ENCODE measurements at places on chromosomes 1 and 21.

DNA sequence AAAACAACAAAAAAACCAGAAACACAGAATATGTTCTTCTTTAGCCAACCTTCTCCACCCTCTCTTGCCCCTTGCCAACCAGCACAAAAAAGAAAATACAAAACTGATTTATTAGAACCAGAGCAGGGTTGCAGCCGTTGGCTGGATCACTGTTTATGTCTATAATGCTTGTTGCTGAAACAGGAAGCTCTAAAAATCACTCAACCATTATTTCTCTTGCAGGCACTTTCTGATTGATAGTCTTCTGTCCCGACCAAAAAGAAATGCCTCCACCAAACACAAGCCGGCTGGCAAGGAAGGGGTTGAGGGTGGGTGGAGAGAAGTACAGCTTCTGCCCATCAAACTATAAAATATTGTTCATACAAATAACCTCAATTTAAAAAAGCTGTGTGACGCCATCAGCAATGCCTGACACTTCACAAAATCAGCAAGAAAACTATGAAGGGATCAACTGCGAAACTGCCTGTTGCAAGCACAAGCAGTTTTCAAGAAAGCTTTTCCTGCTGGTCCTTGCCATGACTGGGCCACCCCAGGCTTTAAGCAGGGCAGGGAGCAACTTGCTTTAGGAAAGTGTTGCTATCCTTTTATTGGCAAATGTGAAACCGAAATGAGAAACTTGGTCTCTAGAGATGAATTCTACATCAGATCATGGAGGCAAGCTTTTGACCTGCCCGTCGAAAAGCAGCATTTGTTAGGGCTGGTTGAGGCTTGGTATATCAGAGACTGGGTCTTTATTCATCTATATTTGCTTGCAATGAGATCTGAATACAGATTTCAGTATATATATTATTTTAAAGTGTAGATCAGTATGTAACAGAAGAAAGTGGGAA lies 174.2 kb downstream of the RUNX1 start:
- DNase-seq: no peak

GRCh38 chr1:10793129-10793651 lies 3.3 kb downstream of the CASZ1 start:
- no peak for DNase-seq

DNA sequence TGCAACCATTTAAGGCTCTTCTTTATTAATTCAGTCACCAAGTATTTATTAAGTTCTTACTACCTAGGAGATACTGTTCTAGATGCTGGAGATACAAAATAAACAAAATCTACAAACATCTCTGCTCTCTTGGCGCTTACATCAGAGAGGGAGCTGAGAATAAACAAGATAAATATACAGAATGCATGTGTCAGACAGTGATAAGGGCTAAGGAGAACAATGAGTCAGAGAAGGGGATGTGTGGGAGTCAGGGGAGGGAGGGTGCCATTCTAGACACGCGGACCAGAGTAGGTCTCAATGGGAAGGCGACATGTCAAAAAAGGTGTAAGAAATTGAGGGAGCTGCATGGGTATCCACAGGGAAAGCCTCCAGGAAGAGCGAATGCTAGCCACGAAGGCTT lies 393.2 kb downstream of the RWDD3 start:
- no peak for DNase-seq

- DNase-seq: no peak
Measured at GRCh38 chr21:46171585-46171984, 12.7 kb downstream of the SPATC1L start.

DNA sequence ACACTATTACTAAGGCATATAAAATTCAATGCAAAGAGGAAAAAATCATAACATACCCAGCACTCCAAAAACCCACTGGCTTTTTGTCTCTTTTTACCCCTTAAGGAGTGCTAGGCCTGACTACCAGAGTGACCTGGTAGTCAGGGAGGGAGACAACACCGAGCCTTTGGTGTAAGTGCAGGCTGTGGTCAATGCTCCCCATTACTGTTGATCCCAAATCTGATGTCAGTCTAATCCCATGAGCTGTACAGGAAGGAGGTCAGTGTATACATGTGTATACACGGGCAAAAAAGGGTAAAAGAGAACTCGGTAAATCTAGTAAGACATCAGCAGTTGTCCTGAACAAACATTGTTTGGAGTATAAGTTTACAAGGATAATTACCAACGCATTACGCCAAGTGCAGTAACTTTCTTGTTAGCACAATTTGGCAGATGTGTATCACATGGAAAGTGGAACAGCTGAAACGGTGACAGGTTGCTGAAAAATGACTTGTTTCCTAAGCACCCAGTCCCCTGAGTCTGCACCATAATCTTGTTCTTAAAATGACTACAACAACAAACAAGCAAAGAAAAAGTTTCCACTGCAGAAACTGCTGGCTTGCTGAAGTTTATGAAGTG lies 217.9 kb downstream of the KCNH1 start:
- DNase-seq: no peak

DNA sequence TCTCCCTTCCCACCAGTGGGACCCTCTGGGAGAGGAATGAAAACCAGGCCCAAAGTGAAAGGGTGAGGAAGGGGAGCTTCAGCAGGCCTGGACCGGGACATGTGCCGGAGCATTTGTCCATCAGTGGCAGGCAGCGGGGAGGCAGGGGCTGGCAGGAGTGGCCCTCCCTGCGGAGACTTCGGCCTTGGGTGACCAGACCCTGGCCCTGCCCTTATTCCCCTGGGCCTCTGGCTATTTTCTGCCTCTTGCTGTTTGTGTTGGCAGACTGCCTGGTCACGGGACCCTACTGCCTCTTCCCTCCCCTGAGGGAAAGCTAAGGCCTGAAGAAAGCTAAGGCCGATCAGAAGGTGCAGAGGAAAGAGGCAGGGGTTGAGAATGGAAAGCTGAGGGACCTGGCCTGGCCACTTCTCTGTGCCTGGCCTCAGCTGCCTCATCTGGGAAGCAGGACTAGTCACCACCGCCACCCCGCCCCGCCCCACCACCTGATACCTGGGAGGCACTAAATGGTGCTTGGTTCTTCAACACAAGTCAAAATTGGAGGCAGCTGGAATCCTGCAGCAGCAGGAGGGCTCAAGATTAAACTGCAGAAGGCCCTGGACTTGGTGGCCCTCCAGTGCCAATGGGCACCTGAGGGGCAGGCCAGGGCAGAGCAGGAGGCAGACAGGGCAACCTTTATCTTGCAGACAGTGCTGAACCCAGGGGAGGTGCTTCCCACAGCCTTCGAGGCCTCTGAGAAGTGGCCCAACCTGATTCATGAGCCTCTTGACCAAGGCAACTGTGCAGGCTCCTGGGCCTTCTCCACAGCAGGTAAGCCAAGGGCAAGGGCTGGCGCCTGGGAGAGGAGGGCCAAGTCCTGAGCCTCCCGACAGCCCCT lies 7.9 kb downstream of the TINAGL1 start:
- DNase-seq: no peak

- DNase-seq: no peak
Measured at GRCh38 chr1:186670297-186671135, 9.7 kb downstream of the PTGS2 start.

GRCh38 chr1:23083714-23084480 lies 64.6 kb downstream of the KDM1A start:
- no peak for DNase-seq

GRCh38 chr1:208216806-208217205 lies 27.4 kb downstream of the PLXNA2 start:
- no peak for DNase-seq

DNA sequence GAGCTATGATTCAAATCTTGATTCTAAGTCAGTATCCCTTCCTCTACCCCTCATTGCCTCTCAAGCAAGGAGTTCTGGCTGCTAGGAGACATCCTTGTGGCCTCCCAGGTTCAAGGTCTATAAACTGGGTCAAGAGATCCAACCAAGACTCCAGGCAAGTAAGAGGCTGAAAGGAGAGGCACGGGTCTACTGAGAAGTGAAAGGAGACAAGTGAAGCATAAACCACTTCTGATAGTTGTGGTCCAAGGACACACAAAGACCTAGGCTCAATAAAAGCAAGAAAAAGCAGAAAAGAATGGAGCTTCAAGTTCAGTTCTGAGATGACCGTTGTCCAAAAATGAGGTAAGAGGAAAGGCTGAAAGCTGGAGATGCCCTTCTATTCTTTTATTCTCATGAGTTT lies 17.8 kb upstream of the PPP2R5A start:
- DNase-seq: no peak

- DNase-seq: no peak
Measured at GRCh38 chr1:219927298-219927955, 930 bp downstream of the SLC30A10 start.

DNA sequence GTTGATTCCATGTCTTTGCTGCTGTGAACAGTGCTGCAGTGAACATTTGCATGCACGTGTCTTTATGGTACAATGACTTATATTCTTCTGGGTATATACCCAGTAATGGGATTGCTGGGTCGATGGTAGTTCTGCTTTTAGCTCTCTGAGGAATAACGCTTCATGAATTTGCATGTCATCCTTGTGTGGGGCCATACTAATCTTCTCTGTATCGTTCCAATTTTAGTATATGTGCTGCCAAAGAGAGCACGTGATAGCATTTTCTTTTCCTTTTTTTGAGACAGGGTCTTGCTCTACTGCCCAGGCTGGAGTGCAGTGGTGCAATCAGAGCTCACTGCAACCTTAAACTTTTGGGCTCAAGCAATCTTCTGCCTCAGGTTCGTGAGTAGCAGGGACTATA lies 24.9 kb upstream of the MAP1LC3C start:
- no peak for DNase-seq

DNA sequence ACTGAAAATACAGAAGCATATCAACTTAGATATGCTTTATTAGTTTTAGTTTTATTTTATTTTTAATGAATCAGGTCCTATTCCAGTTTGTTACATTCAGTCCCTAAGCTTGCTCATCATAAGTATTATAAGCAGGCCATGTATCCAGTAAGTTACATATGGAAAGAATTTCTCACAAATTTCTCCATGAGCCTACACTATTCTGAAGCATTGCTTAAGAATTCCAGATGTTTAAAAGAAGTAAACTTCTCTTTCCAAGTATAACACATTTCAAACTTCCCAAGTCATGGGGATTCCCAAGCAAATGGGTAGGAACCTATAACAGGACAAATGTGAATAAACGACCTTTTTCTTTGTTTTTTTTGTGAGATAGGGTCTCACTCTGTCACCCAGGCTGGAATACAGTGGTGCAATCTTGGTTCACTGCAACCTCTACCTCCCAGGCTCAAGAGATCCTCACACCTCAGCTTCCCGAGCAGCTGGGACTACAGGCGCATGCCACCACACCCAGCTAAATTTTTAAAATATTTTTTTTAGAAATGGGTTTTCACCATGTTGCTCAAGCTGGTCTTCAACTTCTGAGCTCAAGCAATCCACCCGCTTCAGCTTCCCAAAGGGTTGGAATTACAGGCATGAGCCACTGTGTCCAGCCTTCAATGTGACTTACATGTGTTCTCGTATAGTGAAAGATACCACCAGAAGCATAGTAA lies 39.0 kb downstream of the ST7L start:
- no peak for DNase-seq

- no peak for DNase-seq
Measured at GRCh38 chr1:112744009-112744578, 29.0 kb upstream of the PPM1J start.

DNA sequence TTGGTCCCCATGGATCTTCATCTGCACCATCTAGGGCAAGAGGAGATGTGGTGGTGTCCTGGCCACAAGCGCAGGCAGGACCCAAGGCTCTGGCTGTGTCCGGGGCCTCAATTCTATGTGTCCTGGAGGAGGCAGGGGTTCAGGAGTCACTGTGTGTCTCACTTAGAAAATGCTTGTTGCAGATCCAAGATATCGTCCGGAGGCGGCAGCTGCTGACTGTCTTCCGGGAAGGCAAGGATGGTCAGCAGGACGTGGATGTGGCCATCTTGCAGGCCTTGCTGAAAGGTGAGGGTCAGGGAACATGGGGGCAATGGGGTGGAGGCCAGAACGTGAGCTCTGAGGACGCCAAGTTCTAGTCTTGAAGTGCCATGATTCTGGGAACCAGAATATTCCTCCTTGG lies 29.1 kb downstream of the TRPM2 start:
- no peak for DNase-seq

DNA sequence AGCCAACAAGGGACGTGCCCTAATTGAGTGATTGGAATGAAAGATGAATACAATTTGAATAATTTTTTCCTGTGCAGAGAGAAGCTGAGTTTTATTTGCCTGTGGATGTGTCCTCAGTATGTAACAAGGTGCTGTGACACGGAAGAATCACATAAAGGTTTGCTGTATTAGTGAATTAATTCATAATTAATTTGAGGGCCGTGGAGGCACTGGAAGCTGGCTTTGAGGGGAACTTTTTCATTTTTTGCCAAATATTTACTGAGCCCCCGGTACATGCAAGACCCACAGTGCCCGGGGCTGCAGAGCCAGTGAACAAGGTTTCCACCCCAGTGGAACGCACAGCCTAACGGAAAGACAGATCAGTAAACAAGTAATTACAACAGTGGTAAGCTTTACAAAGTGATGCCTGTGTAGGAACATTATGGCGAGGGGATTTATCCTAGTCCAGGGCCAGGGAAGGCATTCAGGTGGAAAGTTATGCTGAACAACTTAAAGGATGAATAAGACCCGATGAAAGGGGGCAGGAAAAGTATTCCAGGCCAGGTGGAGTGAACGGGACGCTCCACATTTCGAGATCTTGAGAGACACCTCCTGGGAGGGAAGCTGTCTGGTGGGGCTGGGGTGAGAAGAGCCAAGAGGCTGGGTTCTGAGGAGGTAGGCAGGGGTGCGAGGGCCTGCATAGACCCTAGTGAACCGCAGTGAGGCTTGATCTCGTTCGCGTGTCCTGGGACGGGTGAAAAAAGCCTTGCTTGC lies 773 bp upstream of the RCC2 start:
- DNase-seq: no peak

Measured in GM12878 (cell line).